Heart left ventricle (tissue), 16 donors: ENCODE measurements at places on chromosomes 7 and 10. TPM values are rescaled to one million over a fixed set of nuclear protein-coding genes. Genes with fewer than 3 reads are reported as not detected.

GRCh38 chr7:1329261-1329660 is 96.6 kb downstream of the UNCX start:
- H3K4me1 ChIP-seq: no peaks in the 10 kb centered on the region
- DNase-seq: no peak
- H3K27ac ChIP-seq: no peak overlapping the region
- peaks cover 35% of the 10 kb centered on the region for H3K27me3 ChIP-seq

DNA sequence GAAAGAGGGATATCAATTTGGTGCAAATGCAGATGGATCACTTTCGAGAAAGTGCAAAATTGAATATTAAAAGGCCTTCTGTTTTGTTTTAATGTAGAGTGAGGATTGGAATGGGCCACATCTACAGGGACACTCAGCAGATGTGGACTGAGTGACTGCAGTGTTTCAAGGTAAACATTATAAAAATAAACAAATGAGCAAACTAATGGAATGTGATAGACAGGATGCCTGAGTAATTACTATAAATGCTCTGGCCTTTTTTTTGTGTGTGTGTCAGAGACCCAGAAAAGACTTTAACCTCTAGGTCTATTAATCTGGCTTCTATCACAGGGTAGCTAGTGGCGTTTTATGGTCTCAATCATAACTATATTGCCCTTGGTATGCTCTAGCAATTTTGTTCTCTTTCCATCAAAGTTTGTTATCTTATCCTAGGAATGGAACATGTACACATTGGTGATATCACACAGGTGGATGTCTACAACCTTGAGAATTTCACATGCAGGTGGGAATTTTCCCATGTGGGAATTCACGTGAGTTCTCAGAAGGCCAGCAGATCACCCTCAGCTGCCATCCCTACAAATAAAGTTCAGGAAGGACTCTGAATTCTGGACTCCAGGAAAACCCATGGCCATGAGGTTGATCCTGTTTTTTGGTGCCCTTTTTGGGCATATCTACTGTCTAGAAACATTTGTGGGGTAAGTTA is at the start of gene CPA2:
Gene CPA2 (plus strand): TSS at position 606 of the 703 bp plus-strand sequence. CDS start 19 bp downstream, at position 625.
- no peak within 1 kb of the TSS for H3K4me3 ChIP-seq
- no peak for DNase-seq
- H3K27ac ChIP-seq: no peak within 1 kb of the TSS
- H3K36me3 ChIP-seq: no peaks in the 10 kb centered on the region

DNA sequence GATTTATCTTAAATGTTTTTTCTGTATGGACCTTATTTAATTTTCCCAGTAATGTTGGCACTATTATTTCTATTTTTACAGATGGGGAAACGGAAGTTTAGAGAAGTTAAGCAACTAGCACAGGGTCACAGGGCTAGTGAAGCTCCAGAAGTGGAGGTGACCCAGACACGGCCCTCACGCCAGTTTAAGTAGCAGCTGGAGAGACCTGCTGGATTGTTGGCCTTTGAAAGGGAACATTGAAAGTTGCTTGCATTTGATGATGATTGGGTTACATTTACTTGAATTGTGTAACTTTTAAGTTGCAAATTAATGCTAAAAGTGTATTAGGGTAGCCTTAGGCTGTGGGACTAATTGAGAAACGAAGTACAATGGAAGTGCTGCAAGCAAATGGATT is 25.6 kb downstream of the CDK14 start:
- DNase-seq: no peak
- peaks cover 34% of the 10 kb centered on the region for H3K4me1 ChIP-seq
- H3K27me3 ChIP-seq: no peaks in the 10 kb centered on the region
- no peaks in the 10 kb centered on the region for H3K36me3 ChIP-seq
- H3K27ac ChIP-seq: no peak overlapping the region

DNA sequence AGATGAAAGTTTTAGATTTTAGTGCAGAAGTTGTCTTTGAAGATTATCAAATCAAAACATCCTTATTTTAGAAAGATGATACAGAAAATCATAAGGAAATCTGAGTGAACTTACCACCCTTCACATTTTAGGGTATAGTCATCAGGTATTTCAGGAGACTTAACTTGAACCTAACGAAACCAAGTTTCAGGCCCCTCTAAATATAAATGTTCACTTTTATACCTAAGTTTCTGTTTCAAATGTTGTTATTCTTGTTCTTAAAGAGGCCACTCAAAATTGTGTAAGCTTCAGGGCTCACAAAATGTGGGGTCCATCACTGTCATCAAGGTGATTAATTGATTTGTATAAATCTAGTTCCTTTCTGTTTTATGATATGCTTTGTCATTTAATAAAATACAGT is 216.2 kb downstream of the KIAA1217 start:
- no peaks in the 10 kb centered on the region for H3K27me3 ChIP-seq
- no peaks in the 10 kb centered on the region for H3K36me3 ChIP-seq
- no peak overlapping the region for H3K4me3 ChIP-seq
- H3K27ac ChIP-seq: no peak overlapping the region
- no peaks in the 10 kb centered on the region for H3K4me1 ChIP-seq

DNA sequence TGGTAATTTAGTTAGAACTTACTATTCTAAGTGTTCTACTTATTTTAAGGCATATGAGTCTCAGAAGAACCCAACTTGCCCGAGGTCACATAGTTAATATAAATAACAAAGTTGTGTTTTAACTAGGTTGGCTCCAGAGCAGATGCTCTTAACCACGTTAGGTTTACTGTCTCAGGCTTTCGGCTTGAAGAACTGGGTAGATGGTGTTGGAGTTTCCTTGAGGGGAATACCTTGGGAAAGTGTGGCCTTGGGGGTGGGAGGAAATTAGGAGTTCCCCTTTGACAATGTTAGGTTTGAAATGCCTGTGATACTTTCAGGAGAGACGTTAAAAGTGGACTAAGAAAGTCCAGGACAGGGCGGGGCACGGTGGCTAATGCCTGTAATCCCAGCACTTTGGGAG is 9.6 kb downstream of the ZNF398 start:
- no peak for DNase-seq
- no peak overlapping the region for H3K27ac ChIP-seq
- no peaks in the 10 kb centered on the region for H3K36me3 ChIP-seq
- no peaks in the 10 kb centered on the region for H3K27me3 ChIP-seq
- H3K4me1 ChIP-seq: no peaks in the 10 kb centered on the region
- H3K4me3 ChIP-seq: no peak overlapping the region

GRCh38 chr10:16811765-16812164 is 5.5 kb downstream of the RSU1 start:
- DNase-seq: no peak
- H3K4me3 ChIP-seq: no peak overlapping the region
- peak overlapping the region; percentile 37 for H3K27ac ChIP-seq
- peaks cover 9% of the 10 kb centered on the region for H3K36me3 ChIP-seq
- H3K27me3 ChIP-seq: no peaks in the 10 kb centered on the region

DNA sequence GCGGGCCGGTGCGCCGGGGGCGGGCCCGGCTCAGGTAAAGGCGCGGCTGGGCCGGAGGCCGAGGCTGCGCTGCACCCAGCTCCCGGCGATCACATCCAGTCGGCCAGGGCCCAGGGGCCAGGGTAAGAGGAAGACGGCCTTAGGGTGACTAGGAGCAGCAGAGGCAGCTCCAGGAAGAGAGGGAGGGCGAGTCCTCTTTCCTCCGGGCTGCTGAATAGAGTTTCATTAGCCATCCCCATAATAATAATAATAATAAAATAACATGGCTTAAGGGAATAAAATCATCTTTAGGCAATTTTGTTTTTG is 44.8 kb upstream of the CDK1 start:
- no peaks in the 10 kb centered on the region for H3K36me3 ChIP-seq
- DNase-seq: no peak
- peaks cover 6% of the 10 kb centered on the region for H3K4me1 ChIP-seq
- peak overlapping the region; percentile 63 for H3K4me3 ChIP-seq
- H3K27ac ChIP-seq: no peak overlapping the region
- H3K27me3 ChIP-seq: peaks cover 6% of the 10 kb centered on the region

Gene NRBF2
- polyA plus RNA-seq: 15.2 TPM

GRCh38 chr7:78734626-78735025 is 718.8 kb downstream of the MAGI2 start:
- no peak for DNase-seq
- H3K4me1 ChIP-seq: no peaks in the 10 kb centered on the region
- no peak overlapping the region for H3K4me3 ChIP-seq
- no peaks in the 10 kb centered on the region for H3K27me3 ChIP-seq

Gene ZNF804B
- polyA plus RNA-seq: not detected

- no peak for DNase-seq
- no peak overlapping the region for H3K4me3 ChIP-seq
- H3K4me1 ChIP-seq: peaks cover 2% of the 10 kb centered on the region
Measured at GRCh38 chr10:110355141-110355831, 50.6 kb upstream of the SMNDC1 start.

- peaks cover 35% of the 10 kb centered on the region for H3K4me1 ChIP-seq
- peak overlapping the region; percentile 11 for H3K27ac ChIP-seq
- no peaks in the 10 kb centered on the region for H3K36me3 ChIP-seq
- no peak overlapping the region for H3K4me3 ChIP-seq
- H3K27me3 ChIP-seq: no peaks in the 10 kb centered on the region
Measured at GRCh38 chr7:101885597-101885955, 68.2 kb downstream of the CUX1 start.

GRCh38 chr10:30027057-30028005 is 32.1 kb downstream of the JCAD start:
- peak; percentile 67 for DNase-seq
- H3K27me3 ChIP-seq: no peaks in the 10 kb centered on the region
- H3K36me3 ChIP-seq: no peaks in the 10 kb centered on the region
- peaks cover 49% of the 10 kb centered on the region for H3K4me1 ChIP-seq
- peak overlapping the region; percentile 77 for H3K27ac ChIP-seq

Gene KEL
- polyA plus RNA-seq: 0.17 TPM

- H3K4me1 ChIP-seq: peaks cover 7% of the 10 kb centered on the region
- peak overlapping the region; percentile 92 for H3K27ac ChIP-seq
- peak overlapping the region; percentile 62 for H3K4me3 ChIP-seq
- DNase-seq: no peak
Measured at GRCh38 chr7:141014125-141014523, 628 bp downstream of the MRPS33 start.

DNA sequence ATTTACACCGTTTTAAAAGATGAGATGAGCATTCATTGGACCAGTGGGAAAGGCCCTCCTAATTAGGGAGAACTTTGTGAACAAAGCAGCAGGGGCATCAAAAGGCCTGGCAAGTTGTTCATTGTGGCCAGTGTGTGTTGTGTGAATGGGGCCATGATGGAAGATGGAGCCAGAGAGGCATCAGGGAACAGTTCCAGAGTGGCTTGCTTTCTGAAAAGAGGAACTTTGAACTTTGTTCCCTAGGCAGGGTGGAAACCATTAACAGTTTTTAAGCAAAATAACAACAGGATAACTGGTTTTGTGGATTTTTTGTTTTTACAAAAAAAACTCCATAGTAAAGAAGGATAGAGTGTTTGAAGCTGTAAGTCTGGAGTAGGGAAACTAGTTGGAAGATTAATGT is 12.5 kb downstream of the SUV39H2 start:
- no peak overlapping the region for H3K4me3 ChIP-seq
- no peaks in the 10 kb centered on the region for H3K4me1 ChIP-seq
- no peak overlapping the region for H3K27ac ChIP-seq
- H3K36me3 ChIP-seq: no peaks in the 10 kb centered on the region
- no peak for DNase-seq
- no peaks in the 10 kb centered on the region for H3K27me3 ChIP-seq

GRCh38 chr7:16187131-16187530 is 234.2 kb downstream of the CRPPA start:
- H3K4me1 ChIP-seq: no peaks in the 10 kb centered on the region
- H3K36me3 ChIP-seq: no peaks in the 10 kb centered on the region
- no peaks in the 10 kb centered on the region for H3K27me3 ChIP-seq
- no peak for DNase-seq

DNA sequence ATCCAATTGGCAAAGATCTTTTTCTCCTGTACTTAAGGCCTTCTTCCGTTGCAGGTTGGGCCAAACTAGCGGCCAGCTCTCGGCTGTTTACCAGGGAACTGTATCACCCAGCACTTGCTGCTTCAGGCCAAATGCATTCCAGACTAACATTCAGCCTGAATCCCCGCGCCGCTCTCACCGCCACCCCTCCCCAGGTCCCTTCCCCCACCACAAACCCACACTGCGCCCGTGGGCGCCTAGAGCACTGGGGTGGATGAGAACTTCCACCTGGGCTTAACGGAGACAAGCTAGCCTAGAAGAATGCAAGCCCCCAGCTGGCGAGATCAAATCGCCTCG is 676 bp downstream of the TCAF1 start:
- no peaks in the 10 kb centered on the region for H3K27me3 ChIP-seq
- H3K4me1 ChIP-seq: peaks cover 14% of the 10 kb centered on the region
- DNase-seq: peak; percentile 43
- H3K36me3 ChIP-seq: no peaks in the 10 kb centered on the region

DNA sequence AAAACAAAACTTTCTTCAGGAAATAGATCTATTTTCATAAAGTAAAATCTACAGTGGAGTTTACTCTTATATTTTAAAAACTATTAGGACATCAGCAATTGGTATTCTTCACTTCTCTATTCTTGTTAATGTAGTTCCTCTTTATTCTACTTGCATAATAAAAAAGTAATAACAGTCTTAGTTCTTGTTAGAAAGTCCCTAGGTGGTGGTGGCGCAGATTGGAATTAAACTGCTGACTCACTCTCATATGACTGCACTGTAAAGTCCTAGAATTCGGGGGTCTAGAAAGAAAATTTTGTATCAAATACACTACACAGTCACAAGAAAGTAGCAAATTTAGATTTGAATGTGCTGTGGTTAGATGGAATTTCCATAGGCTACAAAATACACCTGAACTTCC is 44.6 kb upstream of the TES start:
- H3K27ac ChIP-seq: no peak overlapping the region
- H3K36me3 ChIP-seq: no peaks in the 10 kb centered on the region
- DNase-seq: no peak
- H3K4me1 ChIP-seq: no peaks in the 10 kb centered on the region
- H3K4me3 ChIP-seq: no peak overlapping the region
- no peaks in the 10 kb centered on the region for H3K27me3 ChIP-seq

DNA sequence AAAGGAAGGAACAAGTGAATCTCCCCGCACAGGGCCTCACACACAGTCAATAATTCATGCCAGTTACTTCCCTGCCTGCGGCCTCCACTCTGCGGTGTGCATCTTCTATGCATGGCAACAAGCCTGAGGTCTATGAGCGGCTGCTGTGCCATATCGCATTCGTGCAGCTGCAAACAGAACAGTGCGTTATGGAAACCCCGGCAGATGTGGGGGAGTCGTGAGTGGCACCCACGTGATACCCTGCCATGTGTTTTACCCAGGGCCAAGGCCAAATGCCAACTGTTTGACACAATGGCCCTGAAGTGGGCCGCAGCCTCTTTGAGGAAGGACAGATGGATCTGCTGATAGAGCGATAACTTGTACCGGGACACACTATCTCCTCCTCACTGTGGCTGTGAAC is 13.4 kb downstream of the TNS3 start:
- H3K27me3 ChIP-seq: no peaks in the 10 kb centered on the region
- no peak overlapping the region for H3K27ac ChIP-seq
- no peak for DNase-seq

GRCh38 chr10:13518076-13518692 is 10.6 kb downstream of the BEND7 start:
- no peaks in the 10 kb centered on the region for H3K36me3 ChIP-seq
- no peaks in the 10 kb centered on the region for H3K27me3 ChIP-seq
- no peak overlapping the region for H3K4me3 ChIP-seq
- no peak overlapping the region for H3K27ac ChIP-seq
- no peak for DNase-seq
